ENCODE measurements at places on chromosomes 5 and 9. TPM values are rescaled to one million over a fixed set of nuclear protein-coding genes. Genes with fewer than 3 reads are reported as not detected.

The ARL14EPL gene
- total RNA-seq: not detected

The SPINK13 gene
- total RNA-seq: not detected

The CARTPT gene
- total RNA-seq: not detected

The DOLK gene
- total RNA-seq: 13.0 TPM

The PTPRD gene
- 1.5 TPM for total RNA-seq

The AP3B1 gene
- 43.9 TPM for total RNA-seq

The IFNA13 gene
- total RNA-seq: not detected

The PPIC gene
- total RNA-seq: not detected

The ADAMTS6 gene
- total RNA-seq: 1.4 TPM

The DBH gene
- total RNA-seq: not detected

The LCN9 gene
- not detected for total RNA-seq

The CDH12 gene
- not detected for total RNA-seq

The IFNK gene
- total RNA-seq: not detected

The PALM2AKAP2 gene
- 0.57 TPM for total RNA-seq

The LEAP2 gene
- 4.4 TPM for total RNA-seq

The NMUR2 gene
- total RNA-seq: not detected

The C9orf50 gene
- total RNA-seq: not detected

The LOX gene
- total RNA-seq: not detected

The C9 gene
- total RNA-seq: not detected

The PTRH1 gene
- 21.5 TPM for total RNA-seq

The ARHGEF37 gene
- 1.6 TPM for total RNA-seq

The FOXD1 gene
- 0.25 TPM for total RNA-seq
